ENCODE measurements at places on chromosomes 1 and 21.

DNA sequence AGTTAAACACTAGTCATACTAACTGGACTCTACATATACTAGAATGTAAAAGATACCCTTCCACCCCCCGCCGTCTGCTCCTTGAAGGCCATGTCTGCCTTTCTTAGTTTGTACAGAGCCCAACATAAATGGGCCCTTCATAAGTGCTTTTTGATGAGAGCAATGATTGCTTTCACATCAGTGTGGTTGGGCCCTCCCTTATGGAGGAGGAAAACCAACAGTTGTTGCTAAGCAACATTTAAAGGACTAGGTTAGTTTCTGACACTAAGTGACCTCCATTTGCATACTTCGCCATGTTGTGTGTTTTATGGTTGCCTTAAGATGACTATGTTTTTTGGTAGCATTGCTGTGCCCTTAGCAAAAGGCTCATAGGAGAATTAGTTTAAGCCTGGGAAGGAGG, 182.0 kb upstream of the SGIP1 start:
- no peak for DNase-seq

GRCh38 chr21:23601549-23601948, 2005.7 kb downstream of the MRPL39 start:
- no peak for DNase-seq

- no peak for DNase-seq
Observed at GRCh38 chr1:35762141-35762540, 7.6 kb downstream of the CLSPN start.

GRCh38 chr1:171335964-171336363, 22.0 kb downstream of the FMO4 start:
- DNase-seq = no peak

- peak; percentile 37 for DNase-seq
Observed at GRCh38 chr1:2412395-2412772, at the start of gene PEX10. Gene PEX10, minus strand, starts transcription at chr1:2412564. Its CDS starts 62 bp downstream, at chr1:2412502.

DNA sequence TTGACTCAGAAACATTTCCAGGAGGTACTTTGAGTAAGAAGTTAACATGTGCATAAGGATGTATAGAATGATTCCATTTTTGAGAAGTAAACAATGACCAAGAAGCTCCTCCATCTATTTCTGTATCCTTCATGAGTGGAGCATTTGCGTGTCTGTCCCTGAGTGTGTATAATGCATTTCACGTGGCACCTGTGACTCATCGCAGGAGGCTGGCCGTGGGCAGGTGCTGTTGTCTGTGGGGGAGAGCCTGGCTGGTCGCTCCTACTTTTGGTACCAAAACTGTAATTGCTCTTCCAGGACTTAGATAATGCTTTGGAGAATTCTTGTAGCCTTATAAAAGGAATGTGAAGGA, 16.5 kb downstream of the SLC37A1 start:
- DNase-seq = no peak

- no peak for DNase-seq
Observed at GRCh38 chr1:202179828-202180750, 13.5 kb upstream of the LGR6 start.

GRCh38 chr1:207838156-207839082, 72.5 kb downstream of the CD34 start:
- DNase-seq = no peak

DNA sequence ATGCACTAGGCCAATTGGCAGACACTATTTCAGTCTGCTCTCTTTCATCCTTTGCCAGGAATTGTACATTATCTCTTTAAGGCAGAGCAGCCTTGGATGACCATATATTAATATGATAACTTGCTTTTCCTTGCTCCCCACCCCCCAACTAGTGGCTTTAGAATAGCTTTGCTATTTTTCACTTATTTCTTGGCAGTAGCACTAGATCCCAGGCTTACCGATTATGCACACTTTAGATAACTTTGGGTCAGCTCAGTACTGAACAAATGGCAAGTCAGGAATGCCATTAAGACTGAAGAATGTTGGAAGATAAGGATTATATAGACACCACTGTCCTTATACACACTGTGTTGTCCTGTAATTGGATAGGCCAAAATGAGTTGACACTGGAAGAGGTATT, 146.4 kb downstream of the FGGY start:
- no peak for DNase-seq

DNA sequence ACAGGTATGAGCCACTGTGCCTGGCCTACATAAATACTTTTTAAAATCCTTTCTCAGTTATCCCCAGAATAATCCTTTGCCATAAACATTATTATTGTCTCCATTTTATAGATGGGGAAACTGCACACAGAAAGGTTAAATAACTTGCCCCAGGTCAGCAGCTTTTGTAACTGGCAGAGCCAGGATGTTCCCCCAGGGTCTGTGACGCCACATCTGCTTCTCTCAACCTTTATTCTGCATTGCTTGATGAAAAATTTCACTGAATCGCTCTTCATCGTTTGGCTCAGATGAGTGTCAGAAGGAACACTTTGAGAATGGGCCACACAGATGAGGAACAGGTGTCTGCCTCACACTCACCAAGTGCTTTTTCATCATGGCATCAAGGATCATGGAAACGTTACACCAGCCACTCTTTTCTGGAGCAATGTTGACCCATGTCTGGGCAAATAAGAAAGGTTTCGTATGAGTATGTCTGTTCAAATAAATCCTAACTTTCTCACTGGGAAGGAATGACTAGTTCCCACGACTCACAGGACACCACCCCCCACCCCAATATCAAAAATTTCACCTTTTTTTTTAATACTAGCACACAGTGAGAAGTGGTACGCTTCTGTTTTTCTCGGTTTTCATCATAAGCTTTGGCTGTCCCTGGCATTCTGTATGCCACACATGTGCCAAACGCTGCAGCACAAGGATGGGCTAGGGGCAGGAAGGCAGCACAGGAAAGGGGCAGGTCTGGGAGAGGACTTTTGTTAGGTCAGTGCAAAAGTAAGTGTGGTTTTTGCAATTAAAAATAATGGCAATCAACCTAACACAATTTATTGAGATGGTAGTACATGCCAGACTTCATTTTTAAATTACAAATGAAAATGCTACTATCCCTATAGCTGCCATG, 9.0 kb upstream of the PTGFRN start:
- no peak for DNase-seq

DNA sequence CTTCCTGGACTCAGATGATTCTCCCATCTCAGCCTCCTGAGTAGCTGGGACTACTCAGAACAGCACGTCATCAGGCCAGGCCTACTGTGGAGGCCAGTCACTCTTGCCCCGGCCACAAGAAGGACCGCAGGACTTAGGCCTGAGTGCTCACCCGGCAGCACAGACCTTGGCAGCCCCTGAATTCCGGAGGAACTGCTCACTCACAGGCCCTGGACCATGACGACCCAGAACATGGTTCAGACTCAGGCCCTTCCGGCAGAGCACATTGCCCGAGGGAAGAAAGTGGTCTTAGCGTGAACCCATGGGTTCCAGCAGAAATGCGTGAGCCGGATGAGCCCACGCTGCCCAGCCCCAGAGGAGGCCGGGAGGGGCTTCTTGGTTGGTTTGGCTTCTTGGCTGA, 177.3 kb upstream of the TMEM51 start:
- no peak for DNase-seq

GRCh38 chr1:60878323-60878722, 204.0 kb upstream of the NFIA start:
- no peak for DNase-seq

- DNase-seq = no peak
Observed at GRCh38 chr1:18357622-18358230, 123.0 kb upstream of the KLHDC7A start.

GRCh38 chr1:11646317-11646716, 7.9 kb downstream of the FBXO2 start:
- no peak for DNase-seq

- DNase-seq = no peak
Observed at GRCh38 chr1:205989786-205990185, 13.4 kb downstream of the RAB7B start.

DNA sequence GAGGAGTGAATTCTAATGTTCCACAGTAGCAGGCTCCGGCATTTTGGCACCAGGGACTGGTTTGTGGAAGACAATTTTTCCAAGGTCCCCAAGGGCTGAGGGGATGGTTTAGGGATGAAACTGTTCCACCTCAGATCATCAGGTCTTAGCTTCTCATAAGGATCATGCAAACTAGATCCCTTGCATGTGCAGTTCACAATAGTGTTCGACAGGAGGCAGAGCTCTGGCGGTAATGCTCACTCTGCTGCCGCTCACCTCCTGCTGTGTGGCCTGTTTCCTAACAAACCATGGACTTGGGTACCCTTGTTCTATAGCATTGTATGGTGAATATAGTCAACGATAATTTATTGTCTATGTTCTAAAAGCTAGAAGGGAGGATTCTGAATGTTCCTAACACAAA, 16.6 kb downstream of the CRNN start:
- no peak for DNase-seq

GRCh38 chr21:15034126-15034853, 30.5 kb downstream of the NRIP1 start:
- peak; percentile 76 for DNase-seq

DNA sequence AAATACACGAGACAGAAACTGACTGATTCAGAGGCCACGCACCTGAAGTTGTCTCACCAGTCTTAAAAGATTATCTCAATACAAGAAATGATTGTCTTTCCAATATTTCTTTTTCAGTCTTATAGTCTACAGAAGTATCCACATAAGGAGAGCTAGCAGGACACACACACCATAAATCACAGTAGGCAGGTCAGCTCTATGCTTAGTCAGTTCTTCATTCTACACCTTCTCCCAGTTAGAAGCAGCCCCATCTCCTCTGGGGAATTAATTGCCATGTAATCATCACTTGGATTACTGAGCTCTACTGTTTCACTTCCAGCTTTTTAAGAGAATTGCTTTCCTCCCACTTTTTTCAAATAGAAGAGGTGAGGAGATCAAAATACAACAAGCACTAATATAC, 59.6 kb downstream of the SMYD3 start:
- DNase-seq = no peak

GRCh38 chr1:201424146-201424545, 2.6 kb upstream of the TNNI1 start:
- no peak for DNase-seq

DNA sequence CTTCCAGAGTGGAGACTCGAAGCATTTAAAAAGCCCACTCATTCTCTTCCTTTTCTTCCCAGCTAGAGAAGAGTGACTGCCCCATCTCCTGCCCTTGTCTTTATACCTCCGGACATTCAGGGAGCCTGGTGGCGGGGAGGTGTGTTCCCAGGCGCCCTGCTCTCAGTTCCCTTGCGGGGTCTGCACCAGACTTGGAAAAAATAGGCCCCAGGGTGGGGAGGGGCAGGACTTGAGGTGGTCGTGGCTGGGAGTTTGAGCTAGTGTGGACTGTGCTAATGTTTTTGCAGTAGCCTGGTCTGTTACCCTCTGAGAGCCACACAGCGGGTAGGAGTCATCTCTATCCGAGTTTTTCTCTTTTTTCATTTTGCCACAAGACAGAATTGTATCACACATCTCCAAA, 139.1 kb downstream of the PEX14 start:
- DNase-seq = no peak

DNA sequence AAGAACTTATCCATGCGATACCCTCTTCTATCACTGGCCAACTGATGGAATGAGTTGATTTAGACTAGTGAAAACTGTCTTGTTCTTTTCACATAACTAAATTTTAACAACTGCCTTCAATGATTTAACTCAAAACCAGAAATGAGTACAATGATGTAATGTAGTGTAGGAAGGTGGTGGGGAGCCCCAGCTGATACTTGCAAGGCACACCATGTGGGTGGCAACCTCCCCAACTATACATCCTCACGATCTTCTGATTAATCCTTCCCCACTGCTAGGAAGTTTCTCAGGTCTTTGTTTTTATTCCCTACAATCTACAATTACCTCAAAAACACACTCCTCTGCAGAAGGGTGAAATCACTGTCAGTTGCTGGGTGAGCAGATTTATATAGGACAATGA, 100.7 kb downstream of the KCTD3 start:
- no peak for DNase-seq

DNA sequence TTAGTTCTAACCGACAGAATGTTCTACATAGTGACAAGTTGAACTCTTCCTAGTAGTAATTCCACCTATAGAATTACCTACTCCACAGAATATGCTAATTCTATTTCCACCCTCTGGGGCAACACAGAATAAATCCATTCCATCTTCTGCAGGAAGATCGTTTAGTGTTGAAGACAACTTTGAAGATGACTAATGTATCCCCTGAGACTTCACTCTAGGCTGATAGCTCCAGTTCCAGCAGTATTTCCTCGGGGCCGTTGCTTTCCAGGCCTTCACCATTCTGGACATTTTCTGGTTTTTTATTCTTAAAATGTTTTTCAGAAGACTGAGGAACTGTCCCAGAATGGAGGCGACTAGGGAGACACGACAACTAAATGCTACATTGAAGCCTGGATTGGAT, 61.0 kb upstream of the CSF1 start:
- no peak for DNase-seq

DNA sequence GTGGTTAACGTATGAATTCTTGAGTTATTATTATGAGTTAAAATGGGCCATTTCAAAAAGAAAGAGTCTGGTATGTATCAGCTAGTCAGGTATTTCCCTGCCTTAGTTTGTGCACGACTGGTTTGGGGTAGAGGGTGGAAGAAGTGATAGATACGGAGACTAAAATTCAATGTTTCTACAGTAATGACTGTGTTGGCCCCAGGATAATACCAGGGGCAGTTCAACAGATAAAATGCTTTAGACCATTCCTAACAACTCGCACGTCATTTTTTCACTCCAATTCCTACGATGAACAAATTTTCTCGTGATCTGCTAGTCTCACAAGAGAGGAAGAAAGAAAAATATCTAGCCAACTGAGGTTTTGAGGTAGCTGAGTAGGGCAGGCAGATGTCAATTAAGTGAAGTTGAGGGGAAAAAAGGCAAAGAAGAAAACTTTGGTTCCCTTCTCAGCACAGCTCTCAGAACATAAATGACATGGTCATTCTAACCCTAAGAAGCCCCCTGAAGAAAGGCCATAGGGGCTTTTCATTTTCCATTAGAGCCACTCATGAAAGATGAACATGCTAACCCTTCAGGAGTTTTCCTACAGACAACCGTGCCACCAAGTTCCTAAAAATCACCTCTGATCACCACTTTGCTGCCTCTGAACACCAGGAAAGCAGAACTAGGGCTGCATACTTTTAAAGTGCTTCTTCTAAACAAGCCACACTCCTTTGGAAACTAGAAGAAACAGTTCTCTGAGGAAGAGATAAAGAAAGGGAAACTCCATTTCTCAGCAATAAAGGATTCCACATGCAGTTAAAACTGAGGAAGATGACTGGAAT, 5.6 kb downstream of the MCOLN2 start:
- no peak for DNase-seq

- DNase-seq = no peak
Observed at GRCh38 chr1:51628715-51629590, 12.1 kb downstream of the OSBPL9 start.

All from SK-N-MC (cell line).